ENCODE measurements at places on chromosomes 1 and 21. TPM values are rescaled to one million over a fixed set of nuclear protein-coding genes. Genes with fewer than 3 reads are reported as not detected.

DNA sequence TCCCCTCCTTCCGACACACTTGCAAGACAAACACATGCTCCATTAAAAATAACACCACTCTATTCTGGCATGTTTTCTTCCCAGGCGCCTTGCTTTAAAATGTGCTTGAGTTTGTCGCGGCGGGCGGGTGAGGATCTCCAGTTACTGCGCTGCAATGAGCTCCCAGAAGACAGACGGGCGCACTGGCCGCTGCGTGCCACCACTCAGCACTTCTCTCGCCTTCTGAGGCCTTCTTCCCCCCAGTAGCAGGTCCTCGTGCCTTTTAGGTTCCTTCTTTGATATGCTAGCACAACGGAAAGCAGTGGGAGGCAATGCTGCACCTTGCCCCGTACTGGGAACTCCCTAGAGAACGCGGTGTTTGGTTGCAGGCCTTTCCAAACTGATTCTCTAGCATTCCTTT lies 279.5 kb upstream of the NR5A2 start:
- no peak for DNase-seq

DNA sequence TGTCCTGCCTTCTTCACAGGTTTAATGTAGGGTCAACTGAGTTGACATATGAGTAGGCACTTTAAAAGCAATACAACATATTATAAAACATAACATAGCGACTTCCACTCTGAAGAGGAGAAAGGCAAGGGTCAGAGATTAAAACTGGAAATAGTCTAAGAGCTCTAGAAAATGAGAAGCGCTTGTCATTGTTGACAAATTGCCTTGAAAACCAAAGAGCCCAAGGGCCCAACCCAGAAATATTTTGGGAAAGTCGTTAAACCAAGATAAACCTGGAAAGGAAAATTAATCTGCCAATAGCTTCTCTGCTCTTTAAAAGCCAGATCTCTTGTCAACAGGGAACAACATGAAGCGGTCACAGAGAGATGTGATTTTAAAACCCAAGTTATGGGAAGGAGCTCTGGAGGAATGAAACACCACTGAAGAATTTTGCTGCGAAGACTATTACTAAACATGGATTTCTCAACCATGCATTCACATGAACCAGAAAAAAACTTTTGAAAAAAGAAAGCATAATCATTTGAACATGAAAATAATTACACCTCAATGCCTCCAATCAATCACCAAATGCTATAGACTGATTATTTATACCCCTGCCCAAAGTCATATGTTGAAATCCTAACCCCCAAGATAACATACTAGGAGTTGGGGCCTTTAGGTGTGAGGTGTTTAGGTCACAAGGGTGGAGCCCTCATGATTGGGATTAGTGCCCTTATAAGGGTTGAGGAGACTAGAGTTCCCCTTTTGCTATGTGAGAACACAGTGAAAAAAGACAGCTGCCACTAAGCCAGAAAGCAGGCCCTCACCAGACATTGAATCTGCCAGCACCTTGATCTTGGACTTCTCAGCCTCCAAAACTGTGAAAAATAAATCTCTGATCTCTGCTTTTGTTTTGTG lies 33.0 kb upstream of the MTF1 start:
- DNase-seq: no peak

- DNase-seq: no peak
These were observed 27.2 kb downstream of the C8B start for GRCh38 chr1:56938646-56939045.

DNA sequence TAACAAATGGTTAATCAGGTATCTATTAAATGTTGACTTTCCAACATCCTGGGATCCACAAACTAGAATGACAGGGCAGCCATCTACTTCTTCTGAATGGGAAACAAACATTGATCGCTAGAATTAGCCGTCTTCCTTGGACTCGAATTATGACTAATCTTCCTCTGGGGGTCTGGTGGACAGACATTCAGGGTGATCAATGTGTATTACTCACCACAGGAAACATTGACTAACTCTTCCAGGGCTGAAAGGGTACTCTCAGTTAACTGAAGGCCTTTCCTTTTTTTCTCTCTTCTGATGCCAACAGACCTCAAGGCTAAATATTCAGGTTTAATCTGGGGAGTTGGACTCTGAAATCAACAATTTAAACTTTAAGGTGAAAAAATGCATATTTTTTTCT lies 9.5 kb downstream of the NOL9 start:
- DNase-seq: no peak

DNA sequence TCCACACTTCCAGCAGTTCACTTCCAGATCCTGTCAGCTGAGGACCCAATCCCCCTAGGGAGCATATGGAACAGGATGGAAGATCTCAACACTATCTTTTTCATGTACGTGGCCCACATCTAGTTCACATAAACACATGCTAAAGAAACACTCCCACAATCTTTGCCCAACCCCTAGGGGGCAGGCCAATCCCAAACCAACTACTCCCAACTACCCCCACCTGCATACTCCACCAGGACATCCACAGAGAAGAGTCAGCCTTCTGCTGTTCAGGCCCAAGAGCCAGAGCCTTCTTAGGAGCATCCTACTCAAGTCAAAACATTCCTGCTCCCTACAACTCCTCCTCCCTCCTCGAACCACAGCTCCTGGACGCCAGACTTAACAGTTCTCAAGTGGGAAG lies 5.6 kb upstream of the SLC5A9 start:
- DNase-seq: no peak

DNA sequence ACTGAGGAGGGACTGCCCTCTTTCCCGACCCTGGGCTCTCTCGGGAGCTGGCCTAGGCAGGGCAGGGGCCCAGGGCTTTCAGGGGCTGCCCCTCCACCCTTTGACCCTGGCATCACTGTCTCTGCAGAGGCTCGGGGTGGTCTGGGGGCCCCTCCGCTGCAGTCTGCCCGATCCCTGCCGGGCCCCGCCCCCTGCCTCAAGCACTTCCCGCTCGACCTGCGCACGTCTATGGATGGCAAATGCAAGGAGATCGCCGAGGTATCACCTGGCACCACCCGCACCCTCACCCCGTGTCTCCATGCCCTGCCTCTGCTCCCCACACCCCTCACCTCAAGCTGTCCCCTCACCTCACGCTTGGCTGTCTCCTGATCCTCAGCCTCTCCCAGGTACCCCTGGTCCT lies 5.5 kb downstream of the AMPD2 start:
- DNase-seq: no peak

- DNase-seq: peak; percentile 60
These were observed 1.2 kb upstream of the HIVEP3 start for GRCh38 chr1:41919764-41920397.

TRIM67 gene
- not detected for total RNA-seq

DNA sequence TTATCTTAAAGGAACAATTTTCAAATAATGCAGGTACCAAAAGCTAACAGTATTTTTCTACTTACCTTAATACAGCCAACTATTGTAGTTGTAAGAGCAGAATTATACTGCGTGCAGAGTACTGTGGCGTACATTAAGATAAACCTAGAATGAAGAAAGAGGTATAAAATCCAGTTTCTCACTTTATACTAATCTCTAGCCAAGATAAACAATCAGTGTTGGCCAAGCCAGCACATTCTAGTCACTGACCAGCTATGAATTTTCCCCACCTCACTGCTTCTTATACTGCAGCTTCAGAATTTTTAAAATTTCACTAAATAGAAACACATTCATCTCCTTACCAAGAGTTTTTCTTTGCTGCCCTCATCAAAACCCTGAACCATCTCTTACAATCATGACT lies 33.6 kb downstream of the SLC35D1 start:
- no peak for DNase-seq

GRCh38 chr1:25702101-25702775 lies 85.6 kb downstream of the MAN1C1 start:
- no peak for DNase-seq

Measured in heart right ventricle (tissue), 16 donors.